Activated gamma-delta T cell treated with anti-CD3 and anti-CD28 coated beads, Interleukin-2, amount 50 U/mL, for 16 hours (primary cell): ENCODE measurements at places on chromosomes 6 and 20.

GRCh38 chr6:37565267-37566110 is 65.8 kb upstream of the CCDC167 start:
- no peak for DNase-seq

GRCh38 chr6:99110029-99110428 is 162.3 kb upstream of the FBXL4 start:
- no peak for DNase-seq

GRCh38 chr20:5171064-5171789 is 44.4 kb downstream of the CDS2 start:
- DNase-seq: no peak

DNA sequence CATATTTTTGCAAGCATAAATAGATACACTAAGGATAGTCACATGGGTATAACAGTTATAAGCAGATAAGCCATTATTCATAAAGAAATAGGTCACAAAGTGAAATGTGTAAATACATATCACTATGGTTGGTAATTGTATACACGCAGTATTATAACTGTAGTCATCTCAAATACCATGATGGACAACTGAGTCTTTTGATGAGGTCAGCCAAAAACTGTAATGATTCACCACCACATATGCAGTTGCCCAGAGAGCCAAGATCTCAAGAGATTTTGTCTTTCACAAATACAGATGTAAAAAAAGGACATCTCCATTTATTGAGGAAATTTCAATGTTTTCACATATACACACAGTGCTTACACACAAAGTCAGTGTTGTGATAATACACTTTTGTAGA is 28.3 kb downstream of the ZNF292 start:
- DNase-seq: no peak

GRCh38 chr6:21312118-21312517 is 281.4 kb upstream of the SOX4 start:
- no peak for DNase-seq

DNA sequence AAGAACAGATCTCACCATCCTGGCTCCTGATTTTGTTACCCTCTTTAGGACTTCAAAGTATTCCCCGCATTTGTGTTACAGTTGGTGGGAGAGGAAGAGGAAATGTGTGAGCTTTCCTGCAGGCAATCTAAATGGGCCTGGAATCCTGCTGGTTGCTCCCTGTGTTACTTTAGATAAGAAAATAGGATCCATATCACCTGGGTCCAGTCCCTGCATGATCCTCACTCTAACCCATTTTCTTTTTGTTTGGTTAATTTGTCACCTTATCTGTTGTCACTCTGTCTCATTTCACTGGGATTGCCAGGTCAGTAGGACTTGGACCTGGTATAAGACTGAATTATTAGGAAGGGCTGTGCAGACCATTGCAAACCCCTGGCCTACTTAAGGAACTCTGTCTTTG is 175.9 kb upstream of the GJE1 start:
- no peak for DNase-seq

DNA sequence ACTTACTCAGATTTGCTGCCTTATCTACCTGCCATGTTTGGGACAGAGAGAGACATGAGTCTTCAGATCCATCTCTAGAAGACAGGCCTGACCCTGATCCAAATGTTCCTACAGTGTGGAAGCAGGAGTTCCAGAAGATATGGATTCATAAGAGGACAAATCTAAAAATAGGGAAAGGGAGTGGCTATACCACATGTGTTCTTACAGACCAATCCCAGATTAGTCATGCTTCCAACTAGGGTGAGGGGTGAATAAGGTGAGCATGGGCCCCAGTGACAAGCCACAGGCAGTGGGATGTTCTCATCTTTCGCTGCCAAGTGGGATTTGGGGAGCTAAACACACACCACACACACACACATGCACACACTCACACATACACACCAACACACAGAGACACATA is 670.7 kb upstream of the CITED2 start:
- no peak for DNase-seq

- DNase-seq: no peak
These were observed 40.9 kb downstream of the SUMO4 start for GRCh38 chr6:149440735-149441671.

- no peak for DNase-seq
These were observed 140.4 kb upstream of the SUPT3H start for GRCh38 chr6:45518013-45518720.

GRCh38 chr6:163707387-163708355 is 293.2 kb downstream of the QKI start:
- no peak for DNase-seq

- DNase-seq: no peak
These were observed 30.7 kb upstream of the NT5E start for GRCh38 chr6:85419046-85419759.

DNA sequence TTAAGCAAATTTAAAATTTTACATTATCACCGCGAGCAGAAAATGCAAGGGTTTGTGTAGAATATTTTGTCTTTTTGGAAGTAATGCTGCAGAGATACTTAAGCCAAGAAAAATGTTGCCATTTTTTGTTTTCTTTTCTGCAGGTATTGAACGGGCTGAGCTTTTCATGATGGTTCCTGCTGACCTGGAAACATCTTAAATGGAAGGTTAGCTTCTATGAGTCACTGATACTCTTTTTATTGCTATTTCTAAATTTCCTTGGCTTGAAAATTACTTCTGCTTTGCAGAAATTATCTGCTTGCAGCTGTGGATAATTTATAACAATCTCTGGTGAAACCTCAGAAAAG is 12.7 kb downstream of the SYTL3 start:
- no peak for DNase-seq

DNA sequence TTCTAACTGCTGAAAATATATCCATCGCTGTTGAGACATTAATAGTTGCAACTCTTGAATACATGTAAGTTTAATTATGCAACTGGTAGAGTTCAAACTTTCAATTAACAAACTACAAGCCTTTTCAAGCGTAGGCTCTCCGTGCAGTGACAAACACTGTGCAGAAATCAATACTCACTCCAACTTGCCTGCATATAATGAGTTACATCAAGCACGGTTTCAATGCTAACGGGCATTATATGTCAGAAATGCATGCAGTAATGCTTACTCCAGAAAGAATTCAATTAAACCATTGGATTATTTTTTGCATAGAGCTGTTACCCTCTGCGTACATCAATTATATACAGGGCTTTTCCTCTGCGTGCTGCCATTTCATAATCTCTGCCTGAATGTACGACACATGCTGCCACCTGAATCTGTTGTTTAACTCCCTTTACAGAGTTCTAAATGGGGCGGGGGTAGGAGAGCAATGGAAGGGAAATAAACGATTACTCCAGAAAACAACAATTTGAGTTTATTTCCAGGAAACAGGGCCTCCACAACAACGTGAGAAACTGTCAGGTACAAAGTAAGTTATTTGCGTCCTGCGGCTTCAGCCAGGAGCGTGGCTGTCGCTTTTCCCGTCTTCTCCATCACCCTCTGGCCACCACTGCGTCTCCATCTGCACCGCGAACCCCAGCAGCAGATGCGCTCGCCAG is 1.8 kb downstream of the PTPRK start:
- no peak for DNase-seq

- no peak for DNase-seq
These were observed 11.1 kb downstream of the LAMA5 start for GRCh38 chr20:62355878-62356588.

DNA sequence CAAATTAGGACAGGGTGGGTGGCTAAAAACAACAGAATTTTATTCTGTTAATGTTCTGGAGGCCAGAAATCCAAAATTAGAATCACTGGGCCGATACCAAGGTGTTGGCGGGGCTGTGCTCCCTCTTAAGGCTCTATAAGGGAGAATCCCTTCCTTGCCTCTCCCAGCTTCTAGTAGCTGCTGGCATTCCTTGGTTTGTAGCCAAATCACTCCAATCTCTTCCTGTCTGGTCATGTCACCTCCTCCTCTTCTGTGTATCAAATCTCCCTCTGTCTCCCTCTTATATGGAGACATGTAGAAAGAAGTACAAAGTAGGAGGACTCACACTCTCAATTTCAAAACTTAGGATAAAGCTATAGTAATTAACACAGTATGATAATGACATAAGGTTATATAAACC is 102.9 kb upstream of the SIRPA start:
- DNase-seq: no peak

- DNase-seq: no peak
These were observed 52.9 kb downstream of the KAT14 start for GRCh38 chr20:18190338-18191233.

DNA sequence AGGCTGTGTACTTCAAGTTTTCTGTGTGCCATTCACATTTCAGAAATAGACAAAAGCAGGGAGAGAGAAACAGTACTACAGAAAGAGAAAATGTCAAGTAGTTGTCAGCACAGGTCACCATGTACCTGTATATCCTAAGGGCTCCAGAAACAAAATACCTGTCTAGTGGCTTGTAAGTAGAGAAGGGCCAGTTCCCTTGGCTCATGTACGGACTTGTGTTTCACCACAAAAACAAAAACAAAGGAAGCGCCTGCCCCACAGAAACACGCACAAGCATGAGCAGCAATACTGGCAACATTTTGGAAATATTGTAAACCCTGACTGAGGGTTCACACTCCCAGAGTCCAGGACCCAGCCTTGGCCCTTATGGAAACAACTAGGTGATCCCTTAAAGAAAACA is 44.3 kb downstream of the CNKSR3 start:
- no peak for DNase-seq

DNA sequence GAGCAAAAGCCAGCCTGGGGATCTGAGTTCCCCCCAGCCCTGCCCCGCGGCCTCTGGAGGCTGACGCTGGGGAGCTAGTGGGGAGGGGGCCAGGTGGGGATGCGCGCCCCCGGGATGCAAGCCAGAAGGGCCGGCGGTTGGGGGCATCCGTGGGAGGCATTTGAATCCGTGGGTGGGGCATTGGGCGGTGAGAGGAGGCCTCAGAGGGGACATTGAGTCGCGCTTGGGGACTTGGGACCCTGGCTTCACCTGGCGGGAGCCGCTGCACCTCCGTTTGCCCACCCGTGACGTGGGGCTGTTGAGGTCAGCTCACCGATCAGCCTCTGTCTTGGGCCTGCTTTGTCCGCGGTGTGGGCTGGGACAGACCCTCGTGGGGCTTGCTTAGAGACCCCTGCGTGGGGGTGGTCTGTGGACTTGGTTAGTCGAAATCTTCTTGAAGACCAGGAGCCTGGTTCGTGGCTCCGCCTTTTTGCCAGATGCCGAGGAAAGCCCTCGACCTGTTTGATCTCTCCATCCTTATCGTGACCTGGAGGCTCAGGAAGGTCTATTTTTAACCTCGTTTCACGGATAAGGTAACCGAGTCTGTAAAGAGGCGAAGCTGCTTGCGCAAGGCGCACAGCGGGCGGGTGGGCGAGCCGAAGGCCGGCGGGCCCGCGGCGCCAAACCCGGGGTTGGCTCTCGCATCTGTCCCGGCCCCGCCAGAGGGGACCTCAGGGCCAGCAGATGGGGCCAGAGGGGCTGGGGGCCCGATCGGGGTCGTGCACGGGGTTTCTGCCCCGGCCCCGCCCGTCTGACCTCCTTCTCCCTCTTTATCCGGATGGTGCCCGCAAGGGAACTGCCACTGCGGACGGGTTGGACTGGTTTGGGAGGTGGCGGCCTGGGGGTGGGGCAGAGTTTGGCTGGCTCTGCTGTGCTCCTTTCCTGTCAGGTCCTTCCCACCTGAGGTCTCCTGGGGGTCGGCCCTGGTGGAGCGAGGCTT is 8.3 kb downstream of the FAM110A start:
- no peak for DNase-seq

- no peak for DNase-seq
These were observed 15.7 kb upstream of the CD93 start for GRCh38 chr20:23101696-23102406.

- DNase-seq: no peak
These were observed 54.9 kb upstream of the AIG1 start for GRCh38 chr6:143005816-143006215.

GRCh38 chr20:25606094-25606695 is 17.6 kb downstream of the NANP start:
- no peak for DNase-seq

DNA sequence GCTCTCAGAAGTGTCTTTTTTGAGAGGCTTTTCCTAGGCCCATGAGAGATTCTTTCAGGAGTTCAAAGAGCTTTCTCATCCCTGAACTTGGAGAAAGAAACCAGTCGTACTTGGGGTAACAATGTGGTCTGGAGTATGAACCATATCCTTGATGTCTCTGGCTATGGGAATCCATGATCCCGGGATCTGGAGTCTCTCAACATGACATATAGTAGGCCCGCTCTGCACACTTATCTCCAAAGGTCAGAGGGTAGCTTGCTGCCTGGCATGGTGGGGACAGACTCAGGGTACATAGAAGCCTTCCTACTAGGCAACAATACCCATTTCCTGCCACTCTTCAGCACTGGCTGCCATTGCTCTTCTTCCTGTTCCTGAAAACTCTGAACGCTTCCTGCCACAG is 42.2 kb upstream of the NFATC2 start:
- no peak for DNase-seq

DNA sequence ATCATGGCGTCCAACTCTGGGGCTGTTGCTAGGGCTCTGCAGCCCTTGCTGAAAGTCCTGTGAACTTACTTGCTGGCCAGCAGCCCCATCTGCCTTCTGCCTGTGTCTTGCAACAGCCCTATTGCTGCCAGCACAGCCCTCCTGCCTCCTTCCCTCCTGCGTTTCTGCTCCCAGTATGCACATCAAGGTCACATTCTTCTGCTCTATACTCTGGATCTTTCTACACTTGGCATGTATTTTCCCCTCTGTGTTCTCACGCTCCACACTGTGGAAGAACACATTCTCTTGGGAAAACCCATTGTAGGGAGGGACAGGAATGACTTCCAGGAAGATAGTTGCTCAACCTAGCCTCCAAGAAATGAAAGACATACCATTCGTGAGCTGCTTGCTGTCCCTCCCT is 80.9 kb upstream of the PHACTR2 start:
- no peak for DNase-seq

- DNase-seq: no peak
These were observed 4.1 kb downstream of the CBLN4 start for GRCh38 chr20:56001106-56001785.

DNA sequence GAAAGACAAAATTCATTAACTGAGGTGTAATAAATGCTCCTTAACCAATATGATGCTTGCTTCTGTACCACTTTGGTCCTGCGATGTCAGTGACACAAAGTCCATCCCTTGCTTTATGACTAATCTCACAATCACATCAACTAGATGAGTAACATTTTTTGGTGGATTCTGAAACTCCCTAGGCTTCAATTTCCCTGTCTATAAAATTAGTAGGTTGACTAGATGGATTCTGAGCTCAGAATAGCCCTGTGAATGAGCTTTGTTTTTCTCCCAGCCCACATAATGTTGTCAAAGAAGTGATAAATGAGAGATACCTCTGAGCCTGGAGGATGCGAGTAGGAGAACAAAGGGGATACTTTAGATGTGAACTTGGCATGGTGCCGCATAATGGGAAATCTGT is 9.1 kb downstream of the TXLNB start:
- DNase-seq: no peak

GRCh38 chr20:57810511-57811373 is 100.9 kb upstream of the PMEPA1 start:
- no peak for DNase-seq
